ENCODE measurements at places on chromosomes 12 and 14.

DNA sequence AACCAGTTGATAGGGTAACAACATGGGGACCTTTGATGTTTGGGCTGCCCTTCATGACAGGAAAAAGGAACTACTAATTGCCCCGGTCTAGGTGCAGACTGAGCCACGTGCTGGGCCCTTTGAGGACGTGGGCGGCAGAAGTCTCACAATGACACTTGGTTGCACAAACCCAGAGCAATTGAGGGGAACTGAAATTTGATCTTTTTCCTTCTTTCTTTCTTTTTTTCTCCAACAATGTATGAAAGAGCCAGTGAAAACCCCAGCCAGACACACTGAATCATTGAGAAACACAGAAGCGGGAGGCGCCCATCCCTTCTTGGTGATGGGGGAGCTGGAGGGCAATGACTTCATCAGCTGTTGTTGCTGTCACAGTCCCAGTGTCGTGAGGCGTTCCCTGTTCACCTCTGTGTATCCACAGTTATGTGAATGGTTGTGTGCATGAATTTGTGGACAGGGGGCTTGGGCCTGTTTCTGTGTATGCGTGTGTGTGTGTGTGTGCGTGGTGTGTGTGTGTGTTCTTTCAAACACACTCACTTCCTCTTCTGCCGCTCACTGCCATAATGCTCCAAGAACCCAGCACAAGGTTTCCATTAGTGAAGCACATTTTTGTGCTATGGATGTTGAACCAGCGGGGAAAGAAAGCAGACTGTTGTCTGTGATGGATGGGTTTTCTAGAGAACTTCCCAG is 137.5 kb upstream of the CCND2 start:
- DNase-seq = no peak

GRCh38 chr12:24915501-24915900 is 33.4 kb downstream of the BCAT1 start:
- DNase-seq = no peak

DNA sequence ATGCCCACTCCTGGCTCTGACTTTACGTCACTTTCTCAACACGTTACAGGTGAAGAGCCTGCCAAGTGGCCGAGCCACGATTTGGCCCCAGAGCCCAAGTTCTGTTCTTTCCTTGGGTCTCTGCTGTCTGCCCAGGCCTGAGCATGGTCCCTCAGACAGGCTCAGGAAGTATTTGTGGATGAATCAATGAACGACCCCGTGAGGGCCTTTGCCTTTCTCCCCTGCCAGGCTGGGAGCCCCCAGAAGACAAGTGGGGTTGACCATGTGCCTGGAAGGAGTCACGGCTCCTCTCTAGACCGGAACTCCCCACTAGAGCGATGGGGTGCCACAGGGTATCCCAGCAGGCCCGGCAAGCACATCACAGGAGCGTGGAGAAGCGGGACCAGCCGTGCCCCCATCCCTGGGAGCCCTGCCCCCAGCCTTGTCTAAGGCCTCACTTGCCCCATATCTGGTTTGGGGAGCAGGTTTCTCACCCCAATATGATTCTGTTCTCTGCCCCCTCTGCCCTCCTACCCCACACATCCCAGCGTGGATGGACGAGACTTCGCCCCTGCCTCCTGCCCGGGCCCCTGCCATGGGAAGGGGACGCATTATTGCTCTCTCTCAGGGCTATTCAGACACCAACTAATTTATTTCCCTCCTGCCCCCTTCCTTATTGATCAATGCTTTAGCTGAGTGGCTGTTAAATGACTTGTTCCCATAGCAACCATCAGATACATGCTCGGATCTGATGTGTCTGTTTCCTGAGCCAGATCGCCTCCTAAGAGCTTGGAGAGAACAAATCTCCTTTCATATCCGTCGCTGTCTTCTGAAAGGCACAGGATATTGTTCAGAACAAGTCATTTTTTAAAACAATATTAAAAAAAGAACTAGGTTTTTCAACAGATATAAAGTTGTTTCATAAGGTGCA is 69.0 kb downstream of the DIO3 start:
- DNase-seq = no peak

- no peak for DNase-seq
Observed at GRCh38 chr14:42228611-42229010, 621.9 kb downstream of the LRFN5 start.

- peak; percentile 31 for DNase-seq
Observed at GRCh38 chr12:42130672-42131402, 13.8 kb downstream of the GXYLT1 start.

GRCh38 chr12:12599750-12600643 is 11.7 kb upstream of the CREBL2 start:
- no peak for DNase-seq

- DNase-seq = no peak
Observed at GRCh38 chr14:99763527-99764221, 29.5 kb upstream of the EML1 start.

DNA sequence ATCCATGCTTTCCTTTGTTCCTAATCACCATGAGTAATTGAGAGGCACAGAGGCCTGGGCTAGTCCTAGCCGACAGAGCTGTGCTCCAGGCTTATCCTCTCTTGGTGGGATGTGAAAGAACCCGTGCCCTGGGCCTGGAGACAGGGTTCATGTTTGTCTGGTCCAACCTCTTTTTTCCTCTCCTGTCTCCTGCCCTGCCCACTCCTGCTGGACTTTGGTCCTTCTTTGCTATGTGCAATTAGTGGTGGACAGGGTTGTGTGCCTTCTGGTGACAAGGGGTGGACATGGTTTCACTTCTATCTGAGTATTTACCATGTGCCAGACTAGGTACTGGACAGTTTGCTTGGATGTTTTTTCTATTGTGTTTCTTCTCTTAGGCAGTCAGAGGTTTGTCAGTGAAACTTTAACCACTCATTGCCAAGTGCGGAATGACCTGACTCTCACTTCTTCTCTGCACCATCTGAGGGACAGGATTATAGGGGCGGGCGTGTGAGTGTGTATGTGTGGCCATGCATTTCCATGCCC is 126.1 kb downstream of the SMOC1 start:
- DNase-seq = no peak

GRCh38 chr14:57870686-57871457 is 5.0 kb upstream of the SLC35F4 start:
- no peak for DNase-seq

- peak; percentile 77 for DNase-seq
Observed at GRCh38 chr12:46124848-46125619, 134.7 kb upstream of the SCAF11 start.

GRCh38 chr12:57127726-57128518 is at the start of gene LRP1:
Gene LRP1 (plus strand): TSS chr12:57128483. CDS start chr12:57128965, 482 bp downstream.
- DNase-seq = peak; percentile 94

GRCh38 chr12:131340616-131341210 is 370.2 kb upstream of the SFSWAP start:
- DNase-seq = no peak

- DNase-seq = no peak
Observed at GRCh38 chr14:28690029-28690692, 76.4 kb upstream of the FOXG1 start.

GRCh38 chr14:22739423-22739822 is 27.1 kb upstream of the OXA1L start:
- DNase-seq = no peak

GRCh38 chr12:97466000-97466399 is 3.4 kb downstream of the RMST start:
- no peak for DNase-seq

GRCh38 chr12:75553836-75554555 is 42.6 kb upstream of the KRR1 start:
- peak; percentile 21 for DNase-seq

GRCh38 chr14:61145034-61145902 is 135.9 kb downstream of the TMEM30B start:
- peak; percentile 82 for DNase-seq

DNA sequence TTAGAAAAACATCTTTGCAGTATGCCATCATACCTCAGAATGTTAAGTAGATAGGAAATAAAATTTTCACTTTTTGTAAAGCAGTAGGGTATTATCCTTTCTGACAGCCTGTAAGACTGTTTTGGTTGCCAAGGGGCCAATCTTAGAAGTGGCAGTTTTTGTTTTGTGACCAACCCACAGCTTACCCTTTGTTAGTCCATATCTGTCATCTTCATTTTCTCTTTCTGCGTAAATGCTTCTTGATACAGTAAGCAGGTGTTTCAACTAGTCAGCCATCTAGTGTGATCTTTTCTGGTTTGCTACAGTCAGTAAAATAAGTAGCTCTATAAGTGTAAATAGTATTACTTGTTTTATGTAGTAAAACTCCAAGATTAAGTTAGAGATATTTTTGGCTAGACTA is 8.8 kb downstream of the PPM1A start:
- no peak for DNase-seq

- no peak for DNase-seq
Observed at GRCh38 chr14:58724206-58724605, 86.4 kb downstream of the DACT1 start.

DNA sequence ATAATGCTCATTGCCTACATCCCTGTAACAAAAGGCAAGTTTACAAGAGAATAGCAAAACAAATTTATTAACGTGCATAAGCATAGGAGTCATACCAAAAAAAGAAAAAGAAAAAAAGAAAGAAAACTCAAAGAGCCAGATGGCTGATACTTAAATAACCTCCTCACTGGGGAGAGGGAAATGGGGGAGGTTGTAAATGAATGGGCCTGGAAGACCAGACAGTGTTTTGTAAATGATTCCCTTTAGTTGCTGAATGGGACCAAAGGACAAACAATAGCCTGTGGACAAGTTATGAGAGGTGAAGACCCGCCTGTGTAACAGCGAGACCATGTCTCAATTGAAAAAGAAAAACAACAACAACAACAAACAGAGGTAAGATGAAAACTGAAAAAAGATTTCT is 35.3 kb downstream of the CAPS2 start:
- no peak for DNase-seq

GRCh38 chr14:39307815-39308214 is 74.1 kb downstream of the MIA2 start:
- no peak for DNase-seq

GRCh38 chr12:64611341-64612284 is 1.3 kb downstream of the RASSF3 start:
- DNase-seq = peak; percentile 60

- no peak for DNase-seq
Observed at GRCh38 chr12:49838973-49839633, 3.8 kb downstream of the BCDIN3D start.

GRCh38 chr12:111269718-111270117 is 99.2 kb downstream of the PHETA1 start:
- DNase-seq = no peak

- DNase-seq = no peak
Observed at GRCh38 chr12:21773806-21774205, 700 bp downstream of the KCNJ8 start.

- DNase-seq = no peak
Observed at GRCh38 chr12:94587266-94588241, 62.8 kb downstream of the TMCC3 start.

- no peak for DNase-seq
Observed at GRCh38 chr14:50044042-50044651, 72.2 kb downstream of the VCPKMT start.

DNA sequence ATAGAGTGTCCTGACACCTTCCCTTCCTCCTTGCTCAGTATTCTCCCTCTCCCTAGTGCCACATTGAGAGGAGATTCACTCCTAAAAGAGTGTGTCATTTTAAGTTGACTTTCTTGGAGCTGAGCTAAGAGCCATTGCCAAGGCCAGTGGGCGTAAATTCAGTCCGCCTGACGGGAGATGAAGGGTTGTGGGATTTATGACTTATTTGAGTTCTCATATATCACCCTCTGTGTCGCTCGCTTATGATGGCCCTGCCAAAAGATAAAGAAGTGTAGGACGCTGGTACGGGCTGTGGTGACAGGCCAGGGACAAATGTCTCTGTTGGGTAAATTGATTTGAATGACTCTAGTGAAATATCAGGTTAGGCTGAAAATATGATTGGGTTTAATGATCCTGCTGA is 867.4 kb downstream of the NRXN3 start:
- DNase-seq = no peak

- DNase-seq = no peak
Observed at GRCh38 chr14:89036371-89036770, 211.9 kb downstream of the TTC8 start.

- DNase-seq = no peak
Observed at GRCh38 chr12:32483499-32483898, 84.1 kb downstream of the FGD4 start.

GRCh38 chr12:109558374-109559199 is 14.7 kb downstream of the MMAB start:
- no peak for DNase-seq

DNA sequence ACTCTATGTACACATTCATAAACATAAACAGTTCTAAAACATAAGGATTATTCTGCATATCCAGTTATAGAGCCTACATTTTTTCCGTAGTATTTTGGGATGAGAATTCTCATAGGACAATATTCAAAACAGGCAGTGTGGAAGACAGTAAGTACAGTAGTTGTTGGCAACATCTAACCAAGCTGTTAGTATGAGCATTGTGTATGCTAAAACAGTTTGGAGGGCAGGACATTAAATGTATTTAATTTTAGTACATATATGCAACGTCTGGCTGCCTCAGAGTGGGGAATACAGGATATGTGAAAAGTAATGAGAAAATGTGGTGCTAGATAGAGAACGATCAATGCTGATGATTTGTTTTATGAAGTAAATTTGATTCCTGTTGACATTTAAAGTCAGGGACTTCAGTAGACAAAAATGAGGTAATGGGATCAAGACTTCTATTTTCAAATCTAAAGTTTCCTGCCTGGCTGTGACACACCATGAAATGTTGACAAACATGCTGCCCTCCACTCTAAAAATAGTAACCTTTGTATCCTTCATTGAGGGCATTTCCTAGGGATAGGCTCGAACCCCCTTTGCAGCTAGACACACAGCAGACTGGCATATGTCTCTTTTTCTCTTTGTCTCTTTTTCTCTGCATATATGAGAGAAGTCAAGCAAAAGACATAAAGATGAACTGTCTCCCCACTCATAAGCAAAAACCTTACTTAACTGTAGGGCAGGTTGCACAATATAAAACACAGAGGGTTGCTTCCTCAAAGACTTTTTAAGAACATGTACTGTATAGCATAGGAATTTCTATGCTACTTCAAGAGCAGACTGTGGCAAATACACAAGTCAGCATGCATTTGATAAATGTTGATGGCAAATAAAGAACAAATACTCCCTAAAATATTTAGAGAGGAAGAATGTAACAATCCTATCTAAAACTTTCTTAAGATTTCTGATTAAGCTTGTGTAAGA is 75.5 kb upstream of the GTF2A1 start:
- DNase-seq = no peak

DNA sequence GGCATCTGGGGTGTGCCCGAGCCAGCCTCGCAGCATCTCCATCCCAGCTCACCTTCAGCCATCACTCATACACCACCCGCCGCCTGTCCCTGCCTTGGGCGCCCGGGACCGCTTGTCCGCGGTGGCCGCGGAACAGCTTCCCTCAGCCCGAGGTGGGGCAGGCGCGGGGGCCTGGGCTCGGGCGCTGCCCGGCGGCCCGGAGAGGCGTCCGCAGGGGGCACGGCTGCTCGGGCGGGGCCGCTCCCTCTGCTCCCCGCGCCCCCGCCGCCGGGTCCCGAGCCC is 430 bp downstream of the SLC41A2 start:
- peak; percentile 42 for DNase-seq

DNA sequence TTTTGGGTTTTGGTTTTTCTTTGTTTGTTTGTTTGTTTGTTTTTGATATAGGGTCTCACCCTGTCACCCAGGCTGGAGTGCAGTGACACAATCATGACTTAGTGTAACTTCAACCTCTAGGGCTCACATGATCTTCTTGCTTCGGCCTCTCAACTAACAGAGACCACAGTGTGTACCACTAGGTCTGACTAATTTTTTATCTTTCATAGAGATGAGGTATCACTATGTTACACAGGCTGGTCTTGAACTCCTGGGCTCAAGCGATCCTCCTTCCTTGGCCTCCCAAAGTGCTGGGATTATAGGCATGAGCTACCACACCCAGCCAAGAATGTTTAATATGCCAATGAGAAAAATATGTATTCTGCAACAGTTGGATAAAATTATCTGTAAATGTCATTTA is 29.6 kb upstream of the USP15 start:
- DNase-seq = no peak

GRCh38 chr14:103725739-103726395 is 10.3 kb downstream of the ZFYVE21 start:
- DNase-seq = no peak

Data from AG20443 (cell line).